Fibroblast of lung (primary cell): ENCODE measurements at places on chromosomes 2 and 18.

DNA sequence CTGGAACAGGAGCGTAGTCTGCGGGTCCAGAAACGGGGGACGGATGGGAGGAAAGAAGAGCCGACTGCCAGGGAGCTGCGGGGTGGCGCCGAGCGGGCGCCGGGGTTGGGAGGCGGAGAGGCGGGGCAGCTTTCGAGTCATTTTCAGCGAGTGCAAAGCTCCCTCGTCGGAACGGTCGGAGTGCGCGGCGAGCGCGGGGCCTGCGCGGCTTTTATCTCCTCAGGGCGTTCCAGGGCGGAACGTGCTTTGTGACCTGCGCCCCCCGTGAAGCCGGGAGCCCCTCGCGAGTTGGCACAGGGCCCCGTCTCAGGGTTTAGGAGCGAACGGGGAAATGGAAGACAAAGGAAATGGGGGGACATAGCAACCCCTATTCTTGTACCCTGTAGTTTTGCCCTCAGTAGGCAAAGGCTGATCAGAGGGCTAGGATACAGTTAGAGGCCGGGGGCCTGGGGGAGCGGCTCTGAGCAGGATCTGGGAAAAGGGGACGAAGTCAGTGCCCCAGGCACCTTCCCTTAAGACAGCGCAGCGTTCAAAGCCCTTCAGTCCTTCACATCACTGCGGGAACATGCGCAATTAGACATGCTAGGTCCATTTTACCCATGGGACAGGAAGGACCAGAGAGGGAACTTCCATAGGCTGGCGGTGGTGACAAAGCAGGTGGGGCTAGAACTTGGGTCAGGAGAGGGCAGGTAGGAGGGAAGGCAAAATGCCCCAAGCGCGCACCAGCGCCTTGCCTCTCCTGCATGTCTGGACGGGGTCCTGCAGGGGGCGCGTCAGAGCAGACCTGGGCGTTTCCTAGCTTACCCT, 60.1 kb upstream of the IL1RL1 start:
- peak; percentile 32 for DNase-seq

GRCh38 chr18:45556222-45556621, 59.1 kb upstream of the SLC14A2 start:
- no peak for DNase-seq

GRCh38 chr18:39675906-39676305, 2110.3 kb upstream of the CELF4 start:
- DNase-seq = no peak

- peak; percentile 79 for DNase-seq
Measured at GRCh38 chr2:102027036-102027980, 35.5 kb downstream of the IL1R2 start.

DNA sequence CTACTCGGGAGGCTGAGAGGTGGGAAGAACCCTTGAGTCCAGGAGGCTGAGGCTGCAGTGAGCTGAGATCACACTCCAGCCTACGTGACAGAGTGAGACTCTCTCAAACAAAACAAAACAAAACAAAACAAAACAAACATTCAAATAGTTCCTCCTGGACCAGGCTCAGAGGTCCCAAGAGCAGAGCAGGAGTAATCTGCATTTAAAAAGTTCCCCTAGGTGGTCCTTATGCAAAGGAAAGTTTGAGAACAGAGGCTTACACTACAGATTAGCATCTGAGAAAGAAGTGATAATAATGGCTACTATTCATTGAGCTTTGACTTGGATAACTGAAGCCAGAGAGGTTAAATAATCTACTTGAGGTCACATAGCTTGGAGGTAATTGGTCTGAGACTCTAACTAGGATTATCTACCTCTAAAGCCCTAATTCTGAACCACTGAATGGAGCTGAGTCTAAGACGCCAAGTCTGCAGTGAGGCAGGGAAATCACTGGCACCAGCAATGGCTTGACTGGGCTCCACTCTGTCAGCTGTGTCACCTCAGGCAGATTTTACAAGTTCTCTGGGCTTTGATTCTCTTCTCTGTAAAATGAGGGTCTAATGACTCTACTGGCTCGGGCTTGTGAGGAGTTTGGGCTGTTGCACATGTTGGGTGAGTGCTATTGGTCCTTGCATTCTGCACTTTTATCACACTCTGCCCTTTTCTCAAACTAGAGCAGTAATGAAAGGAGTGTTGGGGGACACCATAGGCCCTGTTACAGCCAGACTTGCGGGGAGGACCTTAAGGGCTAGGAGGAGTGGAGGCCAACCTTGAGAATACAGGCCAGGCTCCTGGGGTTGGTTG, 29.2 kb upstream of the DLX2 start:
- DNase-seq = no peak

DNA sequence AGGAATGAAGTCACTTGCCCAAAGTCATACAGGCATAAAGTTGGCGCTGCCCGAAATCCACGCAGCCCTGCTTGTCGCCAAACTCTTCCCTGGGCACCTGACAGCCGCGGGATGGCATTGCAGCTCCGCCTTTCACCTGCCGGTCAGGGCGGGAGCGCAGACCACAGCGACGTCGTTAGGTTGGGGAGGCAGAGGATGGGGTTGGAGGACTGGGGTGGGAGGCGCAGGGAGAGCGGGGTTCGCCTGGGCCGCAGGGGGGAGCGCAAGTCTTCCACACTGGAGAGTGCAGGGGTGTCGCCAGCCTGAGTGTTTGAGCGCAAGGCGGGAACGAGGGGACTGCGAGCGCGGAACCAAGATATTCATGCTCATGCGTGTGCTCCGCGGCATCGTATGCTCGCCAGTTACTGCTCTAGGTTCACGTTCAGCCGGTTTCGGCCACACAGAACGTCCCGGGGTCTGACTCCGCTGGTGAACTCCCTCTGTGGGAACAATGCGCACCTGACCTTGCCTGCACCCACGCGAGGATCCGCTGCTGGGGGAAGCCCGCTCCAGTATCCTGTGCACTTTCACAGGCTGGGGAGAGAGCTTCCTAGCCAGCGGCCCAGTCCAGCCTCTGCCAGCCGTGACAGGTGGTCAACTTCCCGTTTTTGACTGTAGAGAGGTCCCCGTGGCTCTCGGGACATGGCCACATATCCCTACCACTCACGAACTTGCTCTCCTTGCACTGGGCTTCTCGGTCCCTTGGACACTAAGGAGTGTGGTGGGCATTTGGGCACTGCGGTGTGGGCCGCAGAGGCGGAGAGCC, 767 bp upstream of the NPPC start:
- DNase-seq = no peak

GRCh38 chr2:34103437-34103836, 504.3 kb upstream of the FAM98A start:
- DNase-seq = no peak

DNA sequence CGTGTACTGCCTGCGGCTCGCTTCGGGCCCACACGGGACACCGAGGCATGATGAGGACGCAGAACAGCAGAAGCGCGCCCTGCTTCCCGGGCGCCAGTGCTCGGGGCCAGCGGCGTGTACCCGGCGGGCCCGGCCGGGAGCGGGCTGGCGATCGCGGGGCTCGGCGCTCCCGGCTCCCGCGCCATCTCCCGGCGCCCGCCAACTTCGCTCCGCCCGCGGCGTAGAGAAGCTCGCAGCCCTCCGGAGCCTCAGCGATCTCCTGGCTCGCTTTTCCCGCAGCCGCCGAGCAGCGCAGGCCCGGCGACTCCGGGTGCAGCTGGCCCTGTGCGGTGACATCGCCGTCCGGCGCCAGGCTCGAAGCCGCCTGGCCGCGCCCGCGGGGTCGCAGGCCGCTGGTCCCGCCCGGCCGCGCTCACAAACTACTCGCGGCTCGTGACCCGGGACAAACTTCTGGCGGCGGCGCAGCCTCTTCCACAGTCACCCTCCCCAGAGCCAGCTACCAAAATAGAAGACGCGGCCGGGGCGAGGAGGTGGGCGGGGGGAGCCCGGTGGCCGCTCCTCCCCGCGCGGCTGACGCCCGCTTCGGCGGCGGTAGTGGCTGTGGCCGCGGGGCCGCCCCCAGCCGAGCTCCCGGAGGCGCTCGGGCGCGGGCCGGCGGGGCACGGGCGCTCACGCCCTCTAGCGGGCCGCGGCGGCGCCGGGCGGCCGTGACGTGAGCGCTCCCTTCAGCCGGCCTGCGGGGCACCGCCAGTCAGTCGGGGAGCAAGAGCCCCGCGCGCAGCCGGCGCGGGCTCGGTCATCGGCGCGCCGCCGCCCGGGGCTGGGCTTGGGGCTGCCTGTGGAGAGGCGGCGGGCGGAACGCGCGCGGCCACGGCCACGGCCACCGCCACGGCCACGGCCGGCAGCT, at the start of gene PTPRM:
Gene PTPRM (plus strand): TSS at position 750 of the 907 bp plus-strand sequence. CDS start 503 bp downstream, outside the sequence.
- DNase-seq = peak; percentile 76

GRCh38 chr18:63301434-63301833, 18.1 kb downstream of the BCL2 start:
- DNase-seq = no peak

DNA sequence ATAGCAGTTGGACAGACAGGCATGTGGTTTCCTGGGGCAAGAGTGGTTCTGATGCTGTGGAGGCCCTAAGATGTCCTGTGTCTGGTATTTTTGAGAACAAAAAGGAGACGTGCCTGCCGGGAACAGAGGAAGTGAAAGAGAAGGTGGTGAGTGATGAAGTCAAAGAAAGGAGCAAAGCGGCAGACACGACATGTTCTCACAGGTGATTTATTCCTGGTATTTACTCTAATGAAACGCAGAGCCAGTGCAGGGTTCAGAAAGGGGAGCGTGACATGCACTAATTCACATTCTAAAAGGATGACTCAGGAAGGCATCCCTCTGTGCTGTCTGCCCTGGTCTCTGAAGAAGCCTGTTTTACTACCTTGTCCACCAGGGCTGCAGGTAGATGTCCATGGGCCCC, 211.0 kb downstream of the KCNE4 start:
- DNase-seq = no peak

- no peak for DNase-seq
Measured at GRCh38 chr2:189066037-189066436, 91.9 kb downstream of the COL3A1 start.

GRCh38 chr18:56235071-56235470, 403.3 kb downstream of the TXNL1 start:
- DNase-seq = no peak

- DNase-seq = no peak
Measured at GRCh38 chr2:45664635-45665261, 13.3 kb downstream of the PRKCE start.

DNA sequence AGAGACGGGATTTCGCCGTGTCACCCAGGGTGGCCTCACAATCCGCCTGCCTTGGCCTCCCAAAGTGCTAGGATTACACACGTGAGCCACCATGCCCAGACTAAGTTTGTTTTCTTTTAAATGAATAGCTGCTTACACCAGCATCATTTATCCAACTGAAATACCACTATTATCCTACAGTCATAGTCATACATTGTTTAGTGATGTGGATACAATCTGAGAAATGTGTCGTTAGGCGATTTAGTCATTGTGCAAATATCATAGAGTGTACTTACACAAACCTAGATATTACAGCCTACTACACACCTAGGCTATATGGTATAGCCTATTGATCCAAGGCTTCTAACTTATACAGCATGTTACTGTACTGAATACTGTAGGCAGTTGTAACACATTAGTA, 10.3 kb downstream of the ZC3H15 start:
- DNase-seq = no peak

DNA sequence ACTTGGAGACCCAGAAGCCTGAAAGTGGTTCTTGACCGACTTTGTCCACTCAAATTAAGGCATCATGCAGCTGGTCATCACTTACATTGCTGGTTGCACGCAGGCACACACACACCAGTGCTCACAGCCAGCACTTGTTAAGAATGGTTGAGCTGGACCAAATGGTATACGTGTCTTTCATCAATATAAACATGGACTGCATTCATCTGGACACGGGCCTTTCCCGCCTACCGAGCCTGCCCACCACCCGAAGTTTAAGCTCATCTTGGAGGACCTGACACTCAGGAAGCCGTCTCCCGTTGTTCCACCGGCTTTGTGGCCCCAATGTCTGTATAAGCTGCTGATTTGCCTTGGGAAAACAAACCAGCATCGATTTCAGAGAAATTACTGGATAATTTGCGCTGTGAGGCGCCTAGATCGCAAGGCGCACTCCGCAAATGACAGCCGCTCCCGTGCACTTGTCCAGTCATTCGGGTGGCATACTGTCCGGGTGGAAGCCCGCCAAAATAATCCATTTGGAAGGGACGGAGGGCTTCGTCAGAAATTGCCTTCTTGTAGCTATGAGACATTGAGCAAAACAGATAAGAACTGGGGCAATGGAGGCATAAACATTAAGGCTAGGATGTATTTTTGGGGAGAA, 40.1 kb upstream of the AKAIN1 start:
- DNase-seq = peak; percentile 28

DNA sequence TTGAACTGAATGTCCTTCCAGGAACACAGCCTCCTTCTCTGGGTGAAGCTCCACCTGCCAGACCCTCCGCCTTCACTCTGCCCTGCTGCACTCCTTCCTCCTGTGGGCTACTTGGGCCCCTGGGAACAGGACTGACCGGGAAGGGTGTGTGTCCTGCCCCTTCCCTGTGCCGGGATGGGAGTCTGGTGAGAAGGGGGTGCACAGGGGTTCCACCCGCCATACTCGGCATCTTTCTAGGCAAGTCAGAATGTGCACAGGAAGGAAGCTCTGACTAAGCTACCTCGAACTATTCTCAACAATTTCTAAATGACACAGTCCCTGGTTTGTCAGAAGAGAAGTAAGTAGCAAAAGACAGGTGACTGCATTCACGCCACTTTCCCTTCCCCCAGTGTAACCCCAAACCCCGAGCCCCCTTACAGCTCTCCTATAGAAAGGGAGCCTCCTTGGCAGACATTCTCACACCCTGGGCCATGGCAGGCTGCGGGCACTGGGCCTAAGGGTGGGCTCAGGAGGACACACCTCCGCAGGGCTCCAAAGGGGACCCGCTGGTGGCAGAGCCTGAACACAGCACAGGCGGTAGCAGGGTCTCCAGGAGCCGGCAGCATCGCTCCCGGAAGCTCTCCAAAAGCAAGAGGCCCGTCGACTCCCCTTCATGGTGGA, 184.1 kb downstream of the HDAC4 start:
- DNase-seq = no peak

- no peak for DNase-seq
Measured at GRCh38 chr2:70822843-70823242, 2.4 kb upstream of the CLEC4F start.

DNA sequence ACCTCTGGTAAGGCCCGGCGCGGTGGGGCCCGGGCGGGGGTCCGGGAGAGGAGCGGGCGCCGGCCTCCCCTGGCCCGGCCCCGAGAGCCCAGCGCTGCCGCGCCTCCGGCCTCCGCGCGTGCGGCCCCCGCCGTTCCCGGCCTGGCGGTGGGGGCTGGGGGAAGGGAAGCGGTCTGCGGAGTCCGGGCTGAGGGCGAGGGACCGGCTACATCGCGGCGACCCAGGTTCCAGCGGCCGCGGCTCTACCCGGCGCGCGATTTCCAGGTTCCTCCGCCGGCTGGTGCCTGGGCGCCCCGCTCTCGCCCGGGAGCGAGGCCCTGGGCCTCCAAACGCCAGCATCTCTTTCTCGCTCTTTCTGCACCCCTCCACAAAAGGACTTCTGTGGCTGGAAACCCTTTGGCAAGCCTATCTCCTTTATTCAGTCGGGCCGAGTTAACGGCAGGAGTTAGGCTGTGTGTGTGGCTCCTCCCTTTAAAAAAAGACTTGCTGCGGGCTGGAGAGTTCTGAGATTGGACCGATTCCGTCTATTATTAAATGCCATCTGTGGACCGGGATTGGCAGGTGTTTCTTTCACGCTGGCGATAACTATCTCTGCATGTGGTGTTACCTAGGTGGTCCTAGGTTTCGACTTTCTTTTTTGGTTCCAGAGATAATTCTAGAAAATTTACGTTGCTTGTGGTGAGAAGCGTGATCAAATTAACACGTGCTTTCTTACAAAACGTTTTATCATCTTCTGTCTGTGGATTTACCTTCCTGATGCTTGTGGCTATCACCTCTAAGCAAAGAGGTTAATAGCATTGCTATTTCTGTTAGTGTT, 592 bp downstream of the ME2 start:
- peak; percentile 62 for DNase-seq

GRCh38 chr2:194483041-194483440, 1174.0 kb upstream of the SLC39A10 start:
- DNase-seq = no peak

- DNase-seq = no peak
Measured at GRCh38 chr18:9140381-9140780, 3.8 kb downstream of the ANKRD12 start.
